ENCODE measurements at places on chromosomes 7 and 10.

GRCh38 chr10:15370856-15371701, at the start of gene FAM171A1:
Gene FAM171A1 (minus strand): TSS chr10:15371289. CDS start chr10:15371052, 237 bp downstream.
- peak within 1 kb of the TSS; percentile 60 for H3K4me3 ChIP-seq
- no peaks in the 10 kb centered on the region for H3K36me3 ChIP-seq
- no peak within 1 kb of the TSS for H3K27ac ChIP-seq
- H3K4me1 ChIP-seq = peaks cover 10% of the 10 kb centered on the region

- H3K27me3 ChIP-seq = no peaks in the 10 kb centered on the region
- peak; percentile 30 for DNase-seq
- peaks cover 6% of the 10 kb centered on the region for H3K36me3 ChIP-seq
- H3K27ac ChIP-seq = peak overlapping the region; percentile 89
- H3K4me3 ChIP-seq = peak overlapping the region; percentile 83
- peaks cover 21% of the 10 kb centered on the region for H3K4me1 ChIP-seq
Observed at GRCh38 chr7:151342102-151342646, 562 bp downstream of the NUB1 start.

- H3K4me3 ChIP-seq = no peak overlapping the region
- H3K36me3 ChIP-seq = no peaks in the 10 kb centered on the region
- peaks cover 3% of the 10 kb centered on the region for H3K4me1 ChIP-seq
- peaks cover 11% of the 10 kb centered on the region for H3K27me3 ChIP-seq
- H3K27ac ChIP-seq = no peak overlapping the region
Observed at GRCh38 chr10:113933894-113934532, 79.6 kb downstream of the NHLRC2 start.

- no peaks in the 10 kb centered on the region for H3K36me3 ChIP-seq
- no peak overlapping the region for H3K27ac ChIP-seq
- no peaks in the 10 kb centered on the region for H3K4me1 ChIP-seq
- H3K4me3 ChIP-seq = no peak overlapping the region
- peaks cover 12% of the 10 kb centered on the region for H3K27me3 ChIP-seq
Observed at GRCh38 chr10:6743291-6743849, 163.3 kb upstream of the PRKCQ start.

DNA sequence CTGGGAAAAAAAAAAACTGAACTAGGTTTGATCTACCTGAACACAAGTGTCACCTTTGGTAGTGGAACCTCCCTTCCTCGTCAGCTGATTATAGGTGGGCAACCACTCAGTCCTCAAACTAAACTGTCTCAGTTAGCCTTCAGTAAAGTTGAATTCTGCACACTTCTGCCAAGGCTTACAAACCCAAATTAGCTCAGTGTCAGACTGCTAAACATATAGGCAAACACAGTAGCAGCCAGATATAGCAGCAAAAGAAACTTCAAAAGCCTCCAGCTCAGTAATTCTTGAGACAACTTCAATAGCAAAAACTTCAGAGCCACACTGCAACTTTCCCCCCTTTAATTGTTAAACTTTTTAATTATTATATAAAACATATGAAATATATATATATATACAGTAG, 956.9 kb downstream of the XPNPEP1 start:
- H3K27me3 ChIP-seq = no peaks in the 10 kb centered on the region
- H3K4me3 ChIP-seq = no peak overlapping the region
- H3K36me3 ChIP-seq = no peaks in the 10 kb centered on the region
- no peak overlapping the region for H3K27ac ChIP-seq
- no peak for DNase-seq

- no peak overlapping the region for H3K27ac ChIP-seq
- no peak for DNase-seq
- peaks cover 3% of the 10 kb centered on the region for H3K4me1 ChIP-seq
- H3K4me3 ChIP-seq = no peak overlapping the region
Observed at GRCh38 chr10:8193546-8193945, 139.1 kb downstream of the GATA3 start.

- H3K4me3 ChIP-seq = no peak overlapping the region
- no peaks in the 10 kb centered on the region for H3K27me3 ChIP-seq
- H3K27ac ChIP-seq = no peak overlapping the region
- no peaks in the 10 kb centered on the region for H3K36me3 ChIP-seq
- no peaks in the 10 kb centered on the region for H3K4me1 ChIP-seq
Observed at GRCh38 chr7:82294865-82295264, 148.7 kb downstream of the CACNA2D1 start.

- no peak for DNase-seq
- H3K4me3 ChIP-seq = no peak overlapping the region
- no peaks in the 10 kb centered on the region for H3K4me1 ChIP-seq
- no peak overlapping the region for H3K27ac ChIP-seq
- peaks cover 5% of the 10 kb centered on the region for H3K27me3 ChIP-seq
- no peaks in the 10 kb centered on the region for H3K36me3 ChIP-seq
Observed at GRCh38 chr7:67636348-67637022, 639.9 kb downstream of the TYW1 start.

- no peaks in the 10 kb centered on the region for H3K27me3 ChIP-seq
- no peak for DNase-seq
- H3K36me3 ChIP-seq = peaks cover 6% of the 10 kb centered on the region
- H3K4me1 ChIP-seq = peaks cover 41% of the 10 kb centered on the region
- no peak overlapping the region for H3K4me3 ChIP-seq
- no peak overlapping the region for H3K27ac ChIP-seq
Observed at GRCh38 chr7:135978624-135979023, 1.5 kb upstream of the MTPN start.

DNA sequence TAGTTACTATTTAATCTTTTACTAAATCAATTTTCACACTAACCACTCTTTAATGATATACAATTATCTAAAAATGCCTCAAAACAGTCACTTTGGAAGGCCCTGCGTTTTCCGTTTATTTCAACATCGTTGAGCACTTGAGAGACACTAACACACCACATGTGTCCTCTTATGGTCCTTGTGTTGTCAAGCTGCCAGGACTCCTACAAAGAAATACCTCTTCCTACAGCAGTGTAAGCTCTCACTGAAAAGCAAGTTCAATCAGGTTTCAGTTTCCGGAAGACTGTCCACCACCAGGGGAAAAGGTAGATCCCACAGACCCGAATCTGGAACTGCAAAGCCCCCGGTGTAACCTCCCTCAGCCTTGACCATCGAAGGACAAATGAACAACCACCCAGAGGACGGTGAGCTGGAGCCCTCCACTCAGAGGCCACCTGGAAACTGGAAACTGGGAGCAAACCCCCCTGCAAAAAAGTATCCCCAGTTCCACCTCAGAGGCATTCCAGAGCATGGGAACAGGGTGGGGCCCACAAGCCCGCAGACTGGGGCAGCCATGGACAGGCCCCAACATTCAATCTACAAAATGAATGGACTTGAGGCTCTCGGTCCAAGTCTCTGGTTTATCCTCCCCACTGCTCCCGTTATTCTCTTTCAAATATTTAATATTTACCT, 37.6 kb downstream of the KCNH2 start:
- no peak overlapping the region for H3K27ac ChIP-seq
- H3K4me3 ChIP-seq = no peak overlapping the region
- H3K36me3 ChIP-seq = no peaks in the 10 kb centered on the region

DNA sequence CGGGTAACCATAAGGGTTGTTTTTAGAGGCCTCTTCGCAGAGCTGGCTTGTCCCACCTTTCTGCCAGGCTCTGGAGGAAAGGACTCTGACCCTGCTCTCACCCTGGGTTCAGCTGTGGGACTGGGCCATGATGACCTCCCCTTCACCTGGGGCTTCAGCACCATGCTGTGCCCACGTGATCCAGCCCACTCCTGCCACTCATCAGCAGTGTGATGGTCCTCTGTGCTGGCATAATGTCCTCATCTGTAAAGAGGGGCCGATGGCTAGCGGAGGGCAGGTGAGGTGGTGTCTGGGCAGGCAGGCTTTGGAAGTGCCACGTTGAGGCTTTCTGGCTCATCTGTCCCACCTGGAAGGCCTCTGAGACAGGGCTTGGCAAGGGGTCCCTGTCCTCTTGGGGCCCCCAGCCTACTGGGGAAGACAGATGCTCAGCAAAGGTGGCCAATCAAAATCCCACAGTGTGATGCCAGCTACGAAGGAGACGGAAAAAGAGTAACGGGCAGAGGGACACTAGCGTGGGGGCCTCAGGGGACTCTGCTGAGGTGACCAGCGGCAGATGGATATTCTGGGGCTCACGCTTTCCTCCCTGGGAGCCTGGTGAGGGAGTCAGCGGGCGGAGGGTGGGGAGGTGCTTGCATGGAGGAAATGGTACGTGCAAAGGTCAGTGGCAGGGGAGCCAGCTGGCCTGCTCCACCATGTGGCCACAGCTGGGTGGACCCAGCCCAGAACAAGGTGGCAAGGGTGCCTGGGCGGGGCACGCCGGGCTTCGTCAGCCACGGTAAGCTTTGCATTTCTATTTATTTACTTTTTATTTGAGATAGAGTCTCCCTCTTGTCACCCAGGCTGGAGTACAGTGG, 5.4 kb downstream of the LRWD1 start:
- no peaks in the 10 kb centered on the region for H3K27me3 ChIP-seq
- no peak for DNase-seq
- no peak overlapping the region for H3K27ac ChIP-seq
- peaks cover 7% of the 10 kb centered on the region for H3K4me1 ChIP-seq
- no peak overlapping the region for H3K4me3 ChIP-seq

- peaks cover 2% of the 10 kb centered on the region for H3K27me3 ChIP-seq
- H3K27ac ChIP-seq = no peak overlapping the region
- DNase-seq = no peak
- H3K4me1 ChIP-seq = no peaks in the 10 kb centered on the region
Observed at GRCh38 chr7:23863209-23863787, 153.3 kb downstream of the STK31 start.

- no peak overlapping the region for H3K4me3 ChIP-seq
- DNase-seq = no peak
- H3K27me3 ChIP-seq = no peaks in the 10 kb centered on the region
Observed at GRCh38 chr7:13322126-13322525, 634.7 kb downstream of the ARL4A start.

DNA sequence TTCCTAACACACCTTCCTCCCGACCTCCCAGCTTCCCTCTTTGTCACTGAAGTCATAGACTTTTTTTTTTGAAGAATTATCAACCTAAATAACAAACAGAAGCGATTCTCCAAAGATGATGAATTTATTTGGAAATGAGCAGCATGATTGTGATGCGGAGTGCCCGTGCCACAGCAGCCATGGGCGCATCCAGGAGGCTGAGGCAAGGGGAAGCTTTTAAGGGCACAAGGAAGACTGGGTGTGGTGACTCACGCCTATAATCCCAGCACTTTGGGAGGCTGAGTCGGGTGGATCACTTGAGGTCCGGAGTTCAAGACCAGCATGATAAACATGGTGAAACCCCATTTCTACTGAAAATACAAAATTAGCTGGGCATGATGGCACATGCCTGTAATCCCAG, 16.2 kb upstream of the GIMAP8 start:
- peak overlapping the region; percentile 100 for H3K27ac ChIP-seq
- peaks cover 3% of the 10 kb centered on the region for H3K27me3 ChIP-seq
- no peak for DNase-seq
- H3K36me3 ChIP-seq = no peaks in the 10 kb centered on the region
- peak overlapping the region; percentile 93 for H3K4me3 ChIP-seq

DNA sequence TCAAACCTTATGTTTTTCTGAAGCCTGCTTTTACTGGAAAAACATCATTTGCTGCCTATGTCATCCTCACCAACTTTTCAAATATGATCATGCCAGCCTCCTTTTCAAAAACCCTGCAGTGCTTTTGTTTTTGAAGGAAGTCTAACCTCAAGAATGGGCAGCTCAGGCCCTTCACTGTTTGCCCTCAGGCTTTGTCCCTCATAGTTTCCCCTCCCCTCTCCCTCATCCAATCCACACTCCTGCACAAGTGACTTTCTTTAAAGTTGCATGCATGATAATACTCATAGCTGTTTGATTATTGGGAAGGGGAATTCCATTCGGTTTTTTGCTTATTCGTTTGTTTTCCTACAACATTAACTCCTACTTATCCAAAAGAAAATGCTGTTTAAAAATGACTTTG, 219.4 kb downstream of the SEMA3E start:
- H3K36me3 ChIP-seq = no peaks in the 10 kb centered on the region
- DNase-seq = no peak
- H3K4me3 ChIP-seq = no peak overlapping the region
- no peaks in the 10 kb centered on the region for H3K27me3 ChIP-seq
- no peaks in the 10 kb centered on the region for H3K4me1 ChIP-seq

- no peak for DNase-seq
- H3K4me1 ChIP-seq = peaks cover 2% of the 10 kb centered on the region
- no peaks in the 10 kb centered on the region for H3K27me3 ChIP-seq
- H3K27ac ChIP-seq = no peak overlapping the region
Observed at GRCh38 chr10:5960070-5960972, 17.0 kb downstream of the IL15RA start.

- no peaks in the 10 kb centered on the region for H3K27me3 ChIP-seq
- peaks cover 2% of the 10 kb centered on the region for H3K4me1 ChIP-seq
Observed at GRCh38 chr10:100962351-100963080, 6.8 kb upstream of the SEMA4G start.

DNA sequence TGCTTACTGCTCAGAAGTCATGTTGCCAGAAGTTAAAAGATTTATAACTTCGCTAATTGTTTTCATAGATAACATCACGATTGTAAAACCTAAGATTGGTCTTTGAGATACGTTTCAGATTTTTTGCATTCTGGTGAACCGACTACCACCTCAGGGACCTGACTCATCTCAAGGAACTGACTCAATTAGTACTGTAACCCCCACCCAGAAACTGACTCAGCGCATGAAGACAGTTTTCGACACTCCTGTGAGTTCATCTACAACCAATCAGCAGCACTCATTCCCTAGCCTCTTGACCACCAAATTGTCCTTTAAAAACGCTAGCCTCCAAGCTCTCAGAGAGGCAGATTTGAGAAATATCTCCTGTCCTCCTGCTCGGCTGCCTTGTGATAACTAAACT, 72.3 kb downstream of the ELMO1 start:
- no peaks in the 10 kb centered on the region for H3K27me3 ChIP-seq
- no peak for DNase-seq
- no peak overlapping the region for H3K27ac ChIP-seq

GRCh38 chr7:117667456-117667855, 187.6 kb downstream of the CFTR start:
- H3K27me3 ChIP-seq = no peaks in the 10 kb centered on the region

DNA sequence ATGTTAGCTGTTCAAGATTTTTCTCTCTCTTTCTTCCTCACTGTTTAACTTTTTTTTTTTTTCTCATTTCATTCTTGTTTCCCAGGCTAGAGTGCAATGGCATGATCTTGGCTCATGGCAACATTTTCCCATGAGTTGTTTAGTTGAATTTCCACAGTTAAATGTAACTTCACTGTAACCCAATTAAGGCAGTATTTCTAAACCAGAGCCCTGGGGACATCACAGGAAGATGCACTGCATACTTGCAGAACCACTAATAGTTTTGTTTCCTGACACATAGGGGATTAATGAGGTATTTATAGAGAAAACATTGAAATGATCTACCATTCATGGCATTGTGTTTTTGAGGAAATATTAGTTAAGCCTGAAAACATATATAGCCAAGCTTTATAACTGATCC, 795.6 kb upstream of the GHITM start:
- DNase-seq = no peak
- no peak overlapping the region for H3K4me3 ChIP-seq
- H3K36me3 ChIP-seq = no peaks in the 10 kb centered on the region

DNA sequence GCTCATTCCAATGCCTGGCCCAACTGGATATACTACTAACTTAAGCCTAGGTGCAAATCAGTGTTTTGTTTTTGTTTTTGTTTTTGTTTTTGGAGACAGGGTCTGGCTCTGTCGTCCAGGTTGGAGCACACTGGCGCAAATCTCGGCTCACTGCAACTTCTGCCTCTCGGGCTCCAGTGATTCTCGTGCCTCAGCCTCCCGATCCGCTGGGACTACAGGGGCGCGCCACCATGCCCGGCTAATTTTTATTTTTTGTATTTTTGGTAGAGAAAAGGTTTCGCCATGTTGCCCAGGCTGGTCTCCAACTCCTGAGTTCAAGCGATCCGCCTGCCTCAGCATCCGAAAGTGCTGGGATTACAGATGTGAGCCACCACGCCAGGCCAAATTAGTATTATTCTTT, 1.6 kb downstream of the PPP3CB start:
- H3K27ac ChIP-seq = peak overlapping the region; percentile 83
- H3K4me3 ChIP-seq = peak overlapping the region; percentile 75
- no peaks in the 10 kb centered on the region for H3K36me3 ChIP-seq
- no peak for DNase-seq
- no peaks in the 10 kb centered on the region for H3K27me3 ChIP-seq

Data from memory B cell (primary cell).